ENCODE measurements at places on chromosomes 12 and 14.

DNA sequence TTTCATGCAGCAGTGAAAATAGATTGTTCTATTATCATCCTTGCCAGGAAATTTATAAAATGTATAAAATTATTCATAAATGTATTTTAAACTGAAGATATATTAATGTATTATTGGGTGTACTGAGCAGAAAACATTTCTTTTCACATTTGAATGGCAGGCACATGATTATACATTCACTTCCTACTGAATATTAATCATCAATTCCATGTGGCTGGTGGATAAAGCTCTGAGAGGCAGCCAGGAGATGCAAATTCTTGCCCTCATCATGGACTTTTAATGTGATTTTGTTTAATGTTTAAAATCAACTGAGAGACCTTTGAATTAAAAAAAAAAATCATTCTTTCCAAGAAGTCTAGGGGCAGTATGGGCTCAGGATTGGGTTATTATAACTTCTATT lies 40.8 kb downstream of the ANO6 start:
- DNase-seq: no peak

DNA sequence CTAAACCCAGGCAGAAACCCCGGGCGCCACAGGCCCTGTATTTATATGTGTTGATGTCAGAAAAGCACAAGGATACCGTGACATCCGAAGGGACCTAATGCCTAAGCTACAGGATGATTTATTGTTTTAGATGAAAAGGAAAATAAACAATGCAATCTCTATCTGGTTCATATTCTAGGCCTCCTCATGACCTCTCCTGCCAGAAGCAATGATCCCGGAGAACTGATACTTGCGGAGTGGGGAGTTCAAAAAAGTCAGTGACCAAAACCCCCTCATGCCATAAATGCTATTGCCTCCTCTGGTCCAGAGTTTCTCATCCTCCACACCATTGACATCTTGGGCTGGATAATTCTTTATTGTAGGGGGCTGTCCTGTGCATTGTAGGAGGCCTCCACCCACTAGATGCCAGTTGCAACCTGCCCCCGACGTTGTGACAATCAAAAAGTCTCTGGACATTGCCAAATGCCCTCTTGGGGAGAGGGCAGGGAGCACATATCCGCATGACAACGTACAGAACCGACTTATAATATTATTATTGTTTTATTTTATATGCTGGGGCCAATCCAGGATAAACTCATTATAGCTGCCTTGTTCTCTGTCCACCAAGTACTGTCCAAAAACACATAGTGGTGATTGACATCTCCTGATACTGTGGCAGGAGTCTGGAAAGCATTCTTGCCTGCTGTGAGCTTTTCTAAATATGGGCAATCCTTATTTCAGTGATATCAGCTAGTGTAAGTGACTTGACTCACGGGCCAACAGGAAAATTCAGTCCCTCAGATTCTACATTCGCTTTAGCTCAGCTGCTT lies 1.1 kb upstream of the CSRP2 start:
- DNase-seq: no peak

DNA sequence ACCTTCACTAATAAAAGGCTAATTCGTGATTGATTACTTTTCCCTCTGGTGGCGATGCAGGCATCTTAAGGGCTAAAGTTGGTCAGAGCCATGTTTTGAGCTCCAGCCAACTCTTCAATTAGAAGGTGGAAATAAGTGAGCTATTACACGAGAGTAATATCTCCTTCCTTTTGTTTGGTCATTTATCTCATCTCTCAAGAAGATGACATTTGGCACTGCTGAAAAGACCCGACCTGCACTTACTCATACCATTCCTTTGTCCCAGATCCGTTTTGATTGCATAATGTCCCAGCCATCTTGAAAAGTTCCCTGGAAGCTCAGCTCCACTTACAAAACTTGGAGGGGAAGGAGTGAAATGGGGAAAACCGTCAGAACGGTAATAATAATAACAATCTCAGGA lies 316.2 kb downstream of the VRK1 start:
- no peak for DNase-seq

GRCh38 chr14:90593254-90594040 lies 196.6 kb downstream of the CALM1 start:
- DNase-seq: no peak

DNA sequence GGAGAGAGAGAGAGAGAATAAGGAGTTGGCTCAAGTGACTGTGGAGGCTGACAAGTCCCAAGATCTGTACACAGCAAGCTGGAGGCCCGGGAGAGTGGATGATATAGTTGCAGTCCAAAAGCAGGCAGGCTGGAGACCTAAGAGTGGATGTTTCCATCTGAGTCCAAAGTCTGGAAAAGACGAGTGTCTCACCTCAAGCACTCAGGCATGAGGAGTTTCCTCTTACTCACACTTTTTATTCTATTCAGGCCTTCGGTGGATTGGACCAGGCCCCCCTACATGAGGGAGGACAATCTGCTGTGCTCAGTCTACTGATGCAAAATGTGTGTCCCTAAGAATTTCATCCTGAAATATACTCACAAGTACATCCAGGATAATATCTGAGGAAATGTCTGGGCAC lies 484.6 kb downstream of the VRK1 start:
- no peak for DNase-seq

DNA sequence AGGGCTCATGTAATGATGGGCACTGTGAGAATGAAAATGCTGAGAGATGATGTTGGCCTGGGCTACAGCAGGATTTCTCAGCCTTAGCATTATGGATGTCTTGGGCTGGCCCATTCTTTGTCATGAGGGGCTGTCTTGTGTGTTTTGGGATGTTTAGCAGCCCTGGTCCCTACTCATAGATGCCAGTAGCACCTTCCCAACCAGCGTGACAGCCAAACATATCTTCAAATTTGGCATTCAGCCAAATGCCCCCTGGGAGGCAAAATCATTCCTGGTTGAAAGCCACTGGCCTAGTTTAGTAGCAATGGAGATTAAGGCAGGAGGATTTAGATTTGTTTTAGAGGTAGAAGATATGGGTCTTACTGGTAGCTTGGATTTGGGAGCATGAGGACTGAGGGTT lies 26.6 kb downstream of the UBE3B start:
- DNase-seq: no peak

DNA sequence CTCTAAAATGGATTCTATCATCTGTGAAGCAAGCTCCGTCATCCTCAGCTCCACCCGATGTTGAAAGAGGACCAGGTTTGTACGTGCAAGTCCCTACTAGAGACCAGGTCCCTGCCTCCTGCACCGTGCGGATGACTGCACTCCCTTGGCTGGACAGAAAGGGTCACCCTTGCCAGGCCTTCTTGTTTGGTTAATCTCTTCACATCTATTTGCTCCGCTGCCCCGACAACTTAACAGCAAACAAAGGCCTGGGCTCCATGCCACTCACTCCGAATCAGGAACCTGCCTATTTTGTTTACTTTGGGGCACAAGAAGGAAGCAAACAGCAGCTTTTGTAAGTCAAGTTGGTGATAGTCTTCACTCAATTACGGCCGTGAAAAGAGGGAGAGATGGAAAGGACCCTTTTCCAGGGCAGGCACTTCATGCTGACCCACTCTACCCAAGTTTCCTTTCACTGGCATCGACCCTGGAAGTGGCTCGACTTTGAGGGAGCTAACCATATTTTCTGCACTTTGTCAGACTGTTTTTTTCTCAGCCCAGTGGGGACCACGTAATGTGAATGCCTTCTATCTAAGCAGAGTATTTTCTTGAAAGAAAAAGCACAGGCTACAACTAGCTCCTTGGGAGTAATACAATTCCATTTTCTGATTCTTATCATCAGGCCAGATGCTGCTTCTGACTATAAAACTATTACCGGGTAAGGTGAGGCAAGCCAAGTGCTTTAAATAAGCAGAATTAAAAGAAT lies 202.6 kb downstream of the FOXN3 start:
- DNase-seq: no peak

- peak; percentile 25 for DNase-seq
Observed at GRCh38 chr12:19130224-19131024, 891 bp downstream of the PLEKHA5 start.

- no peak for DNase-seq
Observed at GRCh38 chr12:57551637-57552305, 1.9 kb downstream of the KIF5A start.

- DNase-seq: no peak
Observed at GRCh38 chr12:108594-108993, 42.0 kb downstream of the IQSEC3 start.

- no peak for DNase-seq
Observed at GRCh38 chr12:5512601-5512970, 80.7 kb downstream of the NTF3 start.

DNA sequence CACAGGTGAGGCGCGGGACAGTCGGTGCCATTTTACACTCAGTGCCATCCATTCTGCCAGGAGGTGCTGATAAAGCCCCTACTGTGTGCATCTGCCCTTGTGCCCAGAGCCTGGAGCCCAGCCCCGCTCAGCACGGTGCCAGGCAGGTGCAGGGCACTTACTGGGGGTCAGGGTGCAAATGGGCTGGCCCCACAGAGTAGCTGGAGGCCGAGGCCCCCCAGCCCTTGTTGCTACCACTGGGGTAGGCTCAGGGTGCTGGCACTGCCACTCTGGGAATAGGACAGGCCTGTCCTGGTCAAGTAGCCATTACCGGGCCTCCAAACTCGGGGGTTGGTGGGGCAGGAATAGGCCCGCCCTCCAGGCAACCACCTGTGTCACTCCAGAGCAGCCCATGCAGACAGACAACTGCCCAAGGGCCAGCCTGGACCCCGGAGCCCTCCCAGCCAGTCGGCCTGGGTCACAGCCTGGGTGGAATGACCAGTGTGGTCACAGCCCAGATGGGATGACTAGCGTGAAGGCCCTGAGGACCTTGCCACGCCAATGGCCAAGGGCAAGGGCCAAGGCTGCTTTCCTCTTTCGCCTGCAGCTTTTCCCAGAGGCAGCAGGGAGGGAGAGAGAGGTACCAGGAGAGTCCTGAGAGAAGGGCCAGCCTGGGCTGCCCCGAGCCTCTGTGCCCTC lies 3.0 kb downstream of the INF2 start:
- no peak for DNase-seq

DNA sequence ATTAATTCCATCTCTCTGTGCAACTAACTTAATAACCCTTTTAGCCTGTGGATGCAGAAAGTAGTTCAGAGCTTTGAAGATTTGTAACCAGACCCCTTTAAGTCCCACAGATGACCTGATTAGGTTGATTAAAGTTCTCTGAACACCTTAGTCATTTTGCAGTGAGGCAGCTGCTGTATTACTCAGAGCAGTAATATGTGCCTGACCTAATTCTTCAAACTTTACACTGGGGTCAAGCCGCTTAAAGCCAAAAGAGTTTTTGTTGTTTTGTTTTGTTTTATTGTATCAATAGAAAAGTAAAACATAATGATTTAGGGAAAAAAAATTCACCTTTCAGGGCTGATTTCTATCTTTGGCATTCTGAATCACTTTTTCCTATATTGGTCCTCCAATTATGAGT lies 78.6 kb upstream of the PLEKHG7 start:
- no peak for DNase-seq

DNA sequence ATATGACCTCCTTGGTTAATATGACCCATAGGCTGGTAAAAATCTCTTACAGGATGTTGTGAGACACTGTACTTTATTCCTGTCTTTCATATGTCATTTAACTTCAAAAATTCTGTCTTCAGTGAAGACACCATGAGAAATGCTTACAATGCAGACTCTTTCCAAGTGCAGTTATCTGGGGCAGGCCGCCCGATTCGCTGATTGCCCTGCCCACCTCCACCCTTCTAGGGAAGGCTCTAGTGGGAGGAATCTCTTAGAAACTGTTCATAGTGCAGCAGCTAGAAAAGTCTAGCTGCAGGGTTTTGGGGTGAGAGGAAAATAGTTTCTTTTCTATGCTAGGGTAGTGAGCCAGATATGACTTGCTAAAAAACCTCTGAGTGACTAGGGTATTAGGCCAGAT lies 15.0 kb upstream of the CIPC start:
- DNase-seq: no peak

DNA sequence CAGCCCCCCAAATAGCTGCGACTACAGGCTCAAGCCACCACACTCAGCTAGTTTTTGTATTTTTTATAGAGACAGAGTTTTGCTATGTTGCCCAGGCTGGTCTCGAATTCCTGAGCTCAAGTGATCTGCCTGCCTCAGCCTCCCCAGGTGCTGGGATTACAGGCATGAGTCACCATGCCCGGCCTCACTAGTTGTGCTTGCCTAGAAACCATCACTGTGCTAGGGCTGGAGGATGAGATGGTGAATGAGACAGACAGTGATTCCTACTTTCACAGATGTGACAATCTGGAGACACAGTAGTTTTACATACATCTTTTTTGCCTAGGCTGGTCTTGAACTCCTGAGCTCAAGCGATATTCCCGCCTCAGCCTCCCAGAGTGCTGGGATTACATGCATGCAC lies 7.5 kb upstream of the MSI1 start:
- no peak for DNase-seq

- DNase-seq: no peak
Observed at GRCh38 chr14:70822530-70823185, 13.3 kb upstream of the MAP3K9 start.

GRCh38 chr12:101493556-101493955 lies 18.4 kb downstream of the SPIC start:
- no peak for DNase-seq

- no peak for DNase-seq
Observed at GRCh38 chr12:131457331-131458047, 253.4 kb upstream of the SFSWAP start.

GRCh38 chr12:53207042-53207441 lies at the start of gene ITGB7:
Gene ITGB7 (minus strand): TSS chr12:53207251. CDS start chr12:53200443, 6,808 bp downstream.
- DNase-seq: no peak

DNA sequence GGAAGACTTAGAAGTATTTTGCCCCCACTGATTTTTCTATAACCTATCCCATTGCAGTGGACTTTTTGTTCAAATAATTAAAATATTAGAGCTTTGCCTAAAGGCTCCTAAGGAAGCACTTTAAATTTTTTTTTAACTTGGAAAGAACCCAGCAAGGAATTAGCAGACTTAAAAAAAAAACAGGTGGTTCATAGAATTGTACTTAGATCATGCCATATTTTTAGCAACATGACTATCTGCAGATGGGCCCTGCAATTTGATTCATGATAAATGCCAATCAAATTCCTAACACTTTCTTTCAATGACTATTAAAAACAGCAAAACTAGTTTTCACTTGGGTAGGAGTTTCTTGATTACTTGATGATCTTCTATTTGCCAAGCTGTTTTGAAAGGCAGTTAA lies 11.5 kb downstream of the ADAMTS20 start:
- DNase-seq: no peak

DNA sequence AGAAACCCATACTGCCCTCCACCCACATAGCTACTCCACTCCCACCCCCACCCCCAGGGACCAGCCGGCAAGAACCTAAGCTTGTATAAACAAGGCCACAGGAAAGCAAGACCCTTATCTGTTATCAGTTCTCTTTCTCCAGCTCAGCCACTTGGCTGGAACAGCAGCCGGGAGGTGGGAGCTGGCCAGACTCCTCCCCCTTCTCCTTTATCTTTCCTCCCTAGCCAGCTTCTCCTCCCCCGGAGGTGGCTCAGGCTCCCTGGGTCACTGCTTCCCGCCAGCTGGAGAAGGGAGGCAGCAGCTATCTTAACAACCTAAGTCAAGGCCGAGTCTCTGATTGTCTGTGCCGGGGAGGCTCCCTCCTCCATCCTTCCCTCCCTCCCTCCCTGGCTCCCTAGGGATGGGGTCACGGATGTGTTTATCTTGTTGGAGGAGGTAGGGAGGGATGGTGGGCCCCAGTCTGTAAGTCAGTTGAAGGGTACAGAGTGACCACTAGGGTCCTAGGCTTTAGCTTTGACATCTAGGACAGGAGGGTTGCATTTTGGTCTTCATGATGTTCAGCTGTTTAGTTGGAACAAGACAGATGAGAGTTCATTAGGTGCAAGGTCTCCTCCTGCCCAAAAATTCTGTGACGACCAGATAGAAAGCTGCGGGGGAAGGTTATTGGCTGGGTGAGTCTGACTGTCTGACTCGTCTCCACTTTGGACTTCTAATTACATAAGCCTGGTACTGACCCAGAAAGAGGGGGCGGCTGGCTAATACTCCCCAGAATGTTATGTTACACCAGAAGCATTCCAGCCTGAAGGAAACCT lies 29.7 kb downstream of the ZFP36L1 start:
- DNase-seq: no peak
